ENCODE measurements at places on chromosomes 5 and 9.

DNA sequence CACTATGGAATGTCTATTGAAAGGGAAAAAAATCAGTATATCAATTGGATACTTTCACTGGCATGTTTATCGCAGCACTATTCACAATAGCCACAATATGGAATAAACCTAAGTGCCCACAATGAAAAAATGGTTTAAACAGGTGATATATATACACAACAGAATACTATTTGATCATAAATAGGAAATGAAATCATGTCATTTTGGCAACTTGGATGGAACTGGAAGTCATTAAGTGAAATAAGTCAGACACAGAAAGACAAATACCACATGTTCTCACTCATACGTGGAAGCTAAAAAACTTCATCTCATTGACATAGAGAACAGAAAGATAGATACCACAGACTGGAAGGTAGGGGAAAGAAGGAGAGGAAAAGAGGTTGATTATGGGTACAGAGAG, 471.6 kb upstream of the FTMT start:
- DNase-seq = no peak

GRCh38 chr5:115733607-115734006, 82.9 kb downstream of the CDO1 start:
- DNase-seq = no peak

DNA sequence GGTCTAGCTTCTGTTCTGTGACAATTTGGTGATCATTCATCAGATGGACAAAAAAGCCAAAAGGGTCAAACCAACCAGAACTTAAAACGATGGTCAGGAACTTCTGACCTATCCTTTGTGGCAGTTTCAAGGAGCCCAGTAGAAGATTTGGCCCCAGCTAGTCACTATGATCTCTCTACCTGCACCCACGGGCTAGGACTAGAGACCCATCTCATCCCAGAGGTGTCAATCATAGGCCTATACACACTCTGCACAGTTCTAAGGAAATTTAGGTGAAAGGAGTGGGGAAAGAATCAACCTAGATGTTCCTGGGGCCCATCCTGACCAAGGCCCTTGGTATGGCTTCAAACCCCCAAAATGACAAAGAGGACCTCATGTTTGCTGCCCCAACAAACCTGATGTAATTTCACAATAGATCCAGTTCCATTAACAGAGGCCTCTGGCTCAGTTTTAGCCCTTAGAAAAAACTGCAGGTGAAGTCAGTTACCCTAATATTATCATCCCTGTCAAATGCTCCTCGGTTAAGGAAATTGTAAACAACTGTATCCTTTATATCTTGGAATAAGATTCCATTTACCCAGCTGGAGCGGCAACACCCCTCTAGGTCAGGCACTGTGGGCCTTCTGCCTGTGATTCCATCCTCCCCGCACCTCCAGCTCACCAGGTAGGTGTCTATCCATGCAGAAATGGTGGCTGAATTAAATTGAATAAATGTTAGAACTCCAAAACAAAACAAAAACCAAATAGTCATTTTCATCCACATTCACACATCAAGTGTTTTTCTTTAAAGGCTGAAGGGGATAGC, 138.7 kb downstream of the ENC1 start:
- DNase-seq = no peak

- DNase-seq = no peak
These were observed 68.4 kb downstream of the ANXA1 start for GRCh38 chr9:73219985-73220626.

DNA sequence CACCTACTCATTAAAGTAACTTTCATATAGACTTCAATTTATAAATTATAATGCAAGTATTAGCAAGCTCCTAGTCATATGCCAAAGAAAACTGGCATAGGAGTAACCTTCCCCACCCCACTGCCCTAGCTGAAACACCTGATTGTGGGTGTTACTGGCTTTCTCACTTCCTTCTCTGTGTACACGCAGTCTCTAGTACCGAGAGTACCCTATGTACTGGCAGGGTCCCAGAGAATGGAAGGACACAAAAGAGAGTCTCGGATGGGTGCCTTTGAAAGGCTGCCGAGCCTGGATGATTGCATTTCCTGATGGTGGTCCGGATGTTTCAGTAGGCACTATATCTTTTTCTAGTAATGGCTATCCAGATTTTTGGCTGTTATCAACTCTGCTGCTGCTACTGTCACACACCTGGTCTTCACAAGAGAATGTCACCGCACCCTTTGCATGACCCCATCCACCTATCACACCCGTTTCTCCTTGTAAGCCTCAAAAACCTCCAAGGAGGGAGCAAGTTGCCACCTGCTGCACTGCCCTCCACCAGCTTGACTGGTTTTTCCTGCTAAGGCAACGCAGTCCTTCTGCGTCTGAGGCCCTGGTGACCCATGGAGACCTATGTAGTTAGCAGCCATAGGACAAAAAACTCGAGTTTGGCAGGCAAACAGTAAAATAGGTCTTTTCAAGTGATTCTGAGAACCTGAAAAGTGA, 53.8 kb upstream of the CLINT1 start:
- no peak for DNase-seq

DNA sequence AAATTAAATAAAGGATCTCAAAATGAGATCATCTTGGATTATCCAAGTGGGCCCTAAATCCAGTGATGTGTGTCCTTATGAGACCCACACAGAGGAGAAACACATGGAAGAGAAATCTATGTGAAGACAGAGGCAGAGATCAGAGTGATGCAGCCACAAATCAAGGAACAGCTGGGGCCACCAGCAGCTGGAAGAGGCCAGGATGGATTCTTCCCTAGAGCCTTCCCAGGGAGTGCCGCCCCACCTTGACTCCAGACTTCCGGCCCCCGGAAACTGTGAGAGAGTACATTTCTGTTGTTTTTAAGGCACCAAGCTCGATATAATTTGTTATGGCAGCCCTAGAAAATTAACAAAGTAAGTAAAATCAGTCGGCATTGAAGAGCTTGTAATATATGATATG, 286.9 kb downstream of the FBXL7 start:
- DNase-seq = no peak
